Fibroblast of skin of back (primary cell): ENCODE measurements at places on chromosomes 11 and 22.
A peak's percentile ranks its signal among the peaks of the same experiment; 100 is the strongest.

DNA sequence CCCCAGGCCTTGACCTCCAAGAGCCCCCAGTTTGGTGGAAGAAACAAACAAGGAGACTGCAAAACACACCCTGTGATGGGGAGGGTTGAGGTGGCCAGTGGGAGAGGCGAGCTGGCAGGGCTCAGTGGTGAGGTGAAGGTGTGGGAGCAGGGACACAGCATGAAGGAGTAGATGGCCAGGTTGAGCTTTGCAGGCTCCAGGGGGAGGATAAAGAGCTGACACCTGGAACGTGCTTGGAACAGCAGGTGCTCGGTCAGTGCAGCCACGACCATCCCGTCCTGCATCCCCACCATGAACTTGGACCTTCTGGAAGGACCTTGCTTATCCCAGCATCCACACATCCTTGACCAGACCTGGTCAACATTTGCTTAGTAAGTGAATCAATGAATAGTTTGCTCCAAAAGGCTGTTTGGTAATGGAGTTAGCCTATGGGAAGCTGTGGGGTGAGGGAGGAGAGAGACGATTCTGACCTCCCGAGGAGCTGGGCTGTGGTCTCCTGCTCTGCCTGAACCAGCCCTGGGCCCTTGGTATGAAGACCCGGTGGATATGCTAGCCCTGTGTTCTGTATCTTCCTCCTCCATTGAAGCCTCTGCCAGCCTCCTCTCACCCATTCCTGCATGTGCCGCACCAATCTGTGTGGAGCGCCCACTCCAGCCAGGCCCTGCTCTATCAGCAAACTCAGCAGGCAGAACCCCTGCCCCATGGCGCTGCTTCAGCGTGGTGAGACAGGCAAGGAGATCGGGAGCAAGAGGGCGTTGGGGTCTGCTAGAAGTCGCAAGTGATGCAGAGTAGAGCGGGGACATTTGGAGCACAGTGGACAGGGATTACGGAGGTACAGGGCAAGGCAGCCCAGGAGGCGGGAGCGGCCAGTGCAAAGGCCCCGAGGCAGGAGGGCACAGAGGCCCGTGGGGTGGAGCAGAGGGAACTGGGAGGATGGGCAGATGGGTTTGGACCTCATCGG, 9.9 kb downstream of the LINC01488 start:
- DNase-seq = no peak

DNA sequence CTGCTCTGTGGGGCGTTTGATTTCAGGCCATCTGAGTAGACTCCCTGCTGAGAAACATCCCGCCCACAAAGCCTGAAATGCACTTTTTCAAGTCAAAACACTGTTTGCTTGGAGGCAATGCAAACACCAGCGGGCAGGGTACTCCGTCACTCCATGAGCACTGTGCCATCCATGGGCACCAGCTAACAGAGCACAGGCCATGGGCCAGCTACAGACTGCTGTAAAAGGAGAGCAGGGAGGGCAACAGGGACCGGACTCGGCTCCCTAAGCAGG, 16.6 kb upstream of the EFCAB6 start:
- DNase-seq = peak; percentile 6

DNA sequence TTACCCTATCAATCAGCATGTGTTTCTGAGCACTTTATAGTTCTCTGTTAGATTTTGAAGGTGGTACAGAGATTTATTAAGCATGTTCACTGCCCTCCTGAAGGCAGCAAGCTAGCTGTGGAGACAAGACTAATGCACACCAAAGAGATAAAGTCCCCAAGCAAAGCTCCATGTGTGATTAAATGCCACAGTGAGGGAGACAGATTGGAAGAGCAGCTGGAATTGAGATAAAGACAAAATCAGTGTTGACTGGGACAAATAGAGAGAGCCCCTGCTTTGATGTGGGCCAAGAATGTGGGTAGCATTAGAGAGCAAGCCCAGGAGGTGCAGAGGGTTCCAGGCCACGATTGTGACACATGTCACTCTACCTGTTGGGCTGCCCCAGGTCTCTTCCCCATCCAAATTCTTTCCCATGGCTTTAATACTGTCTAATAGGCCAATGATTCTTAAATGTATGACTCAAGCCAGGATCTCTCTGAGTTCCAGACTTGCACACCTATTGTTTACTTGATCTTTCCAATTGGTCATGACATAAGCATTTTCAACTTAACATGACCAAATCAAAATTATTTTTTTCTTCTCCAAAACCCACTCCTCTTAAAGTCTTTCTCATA, 60.1 kb upstream of the ZC3H12C start:
- no peak for DNase-seq

- DNase-seq = no peak
Observed at GRCh38 chr11:76194872-76195668, 11.2 kb downstream of the WNT11 start.

- peak; percentile 98 for DNase-seq
Observed at GRCh38 chr11:68889948-68890446, 13.6 kb downstream of the MRPL21 start.

DNA sequence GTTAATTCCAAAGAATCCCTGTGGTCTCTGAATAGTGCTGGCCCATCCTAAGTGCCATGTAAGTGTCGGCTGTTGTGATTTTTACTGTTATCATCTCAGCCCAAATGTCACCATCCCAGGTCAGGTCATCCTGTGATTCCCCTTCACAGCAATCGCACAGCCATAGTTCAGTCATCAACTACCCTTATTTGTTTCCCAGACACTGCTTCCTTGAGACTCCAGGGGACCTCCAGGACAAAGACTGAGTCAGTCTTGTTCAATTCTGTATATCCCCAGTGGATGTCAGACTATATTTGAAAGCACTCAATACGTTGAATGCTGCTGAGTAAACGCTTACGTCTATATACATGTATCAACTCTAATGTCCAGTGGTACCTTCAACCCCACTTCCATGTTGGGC, 113.7 kb upstream of the TIMP3 start:
- DNase-seq = no peak

GRCh38 chr11:63520606-63521170, 14.8 kb downstream of the LGALS12 start:
- DNase-seq = peak; percentile 26

DNA sequence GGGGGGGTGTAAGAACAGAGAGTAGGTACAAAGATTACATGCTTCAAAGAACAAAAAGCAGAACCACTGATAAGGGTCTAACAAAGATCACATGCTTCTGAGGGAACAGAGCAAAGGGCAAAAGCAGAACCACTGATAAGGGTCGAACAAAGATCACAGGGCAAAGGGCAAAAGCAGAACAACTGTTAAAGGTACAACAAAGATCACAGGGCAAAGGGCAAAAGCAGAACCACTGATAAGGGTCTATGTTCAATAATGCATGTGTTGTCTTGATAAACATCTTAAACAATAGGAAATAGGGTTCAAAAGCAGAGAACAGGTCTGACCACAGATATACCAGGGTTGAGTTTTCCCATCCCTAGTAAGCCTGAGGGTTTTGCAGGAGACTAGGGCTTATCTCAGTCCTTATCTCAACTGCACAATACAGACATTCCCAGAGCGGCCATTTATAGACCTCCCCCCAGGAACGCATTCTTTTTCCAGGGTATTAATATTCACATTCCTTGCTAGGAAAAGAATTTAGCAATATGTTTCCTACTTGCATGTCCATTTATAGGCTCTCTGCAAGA, 81.9 kb upstream of the PGR start:
- no peak for DNase-seq

GRCh38 chr11:91158297-91158696, 935.4 kb upstream of the CHORDC1 start:
- no peak for DNase-seq

GRCh38 chr11:121667836-121668235, 215.1 kb upstream of the SORL1-AS1 start:
- no peak for DNase-seq

DNA sequence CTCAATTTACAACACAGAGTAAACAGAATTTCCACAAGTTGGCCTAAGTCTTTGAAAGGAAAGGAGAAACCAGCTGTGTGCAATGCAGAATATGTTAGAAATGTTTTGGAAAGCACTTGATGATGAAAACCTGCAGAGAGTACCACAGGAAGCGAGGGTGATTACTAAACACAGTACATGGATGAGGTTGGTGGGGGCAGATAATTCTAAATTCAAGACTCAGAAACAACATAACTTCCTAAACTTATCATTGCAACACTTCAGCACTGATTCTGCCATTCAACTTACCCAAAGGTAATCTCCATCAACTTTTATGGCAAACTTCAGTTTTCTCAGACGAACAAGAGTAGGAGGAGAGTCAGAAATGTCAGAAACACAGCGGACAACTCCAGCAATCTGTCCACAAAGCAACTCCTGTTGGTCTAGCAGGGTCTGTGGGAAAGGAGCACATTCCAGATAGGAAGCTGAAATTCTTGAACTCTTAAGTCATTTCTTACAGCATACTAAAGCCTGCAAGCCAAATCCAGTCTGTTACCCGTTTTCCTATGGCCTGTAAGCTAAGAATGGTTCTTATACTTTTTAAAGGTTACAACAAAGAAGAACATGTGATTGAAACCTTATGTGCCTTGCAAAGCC, 6.8 kb downstream of the HPS4 start:
- peak; percentile 87 for DNase-seq

GRCh38 chr11:126354631-126355323, 709 bp upstream of the ST3GAL4 start:
- DNase-seq = no peak

GRCh38 chr22:45314054-45314721, 4.5 kb downstream of the FAM118A start:
- DNase-seq = no peak
